Activated T-cell treated with anti-CD3 and anti-CD28 coated beads for 4 hours (primary cell): ENCODE measurements at places on chromosomes 6 and 20.

DNA sequence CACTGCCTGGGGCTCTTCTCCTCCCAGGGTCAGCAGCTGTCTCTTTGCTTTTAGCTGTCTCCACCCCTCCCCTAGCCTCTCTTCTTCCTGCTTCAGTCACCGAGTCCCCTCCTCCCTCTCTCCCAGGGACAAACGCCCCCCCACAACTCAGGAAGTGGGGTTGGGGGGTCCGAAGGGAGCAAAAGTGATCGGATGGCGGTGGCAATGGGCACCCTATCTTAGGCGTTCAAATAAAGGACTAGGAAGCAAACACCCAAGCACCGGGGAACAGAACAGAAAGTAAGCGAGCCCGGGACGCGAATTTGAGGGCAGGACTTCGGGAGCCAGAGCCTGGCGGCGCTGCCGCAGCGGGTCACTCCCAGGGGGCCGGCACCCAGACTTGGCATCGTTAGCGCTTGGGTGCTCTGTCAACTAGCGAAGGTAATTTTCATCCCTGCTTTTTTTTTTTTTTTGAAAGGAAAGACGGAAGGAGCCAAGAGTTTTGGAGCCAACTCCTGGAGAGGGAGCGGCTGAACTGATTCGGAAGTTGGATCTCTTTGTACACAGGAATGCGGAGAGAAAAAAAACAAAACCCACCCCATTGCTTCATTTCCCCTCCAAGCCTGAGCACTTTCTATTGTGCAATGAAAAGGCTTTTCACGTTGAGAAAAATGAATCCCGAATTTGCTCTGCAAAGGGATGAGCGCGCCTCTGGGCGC lies 815 bp upstream of the ITPR3 start:
- DNase-seq: peak; percentile 16

DNA sequence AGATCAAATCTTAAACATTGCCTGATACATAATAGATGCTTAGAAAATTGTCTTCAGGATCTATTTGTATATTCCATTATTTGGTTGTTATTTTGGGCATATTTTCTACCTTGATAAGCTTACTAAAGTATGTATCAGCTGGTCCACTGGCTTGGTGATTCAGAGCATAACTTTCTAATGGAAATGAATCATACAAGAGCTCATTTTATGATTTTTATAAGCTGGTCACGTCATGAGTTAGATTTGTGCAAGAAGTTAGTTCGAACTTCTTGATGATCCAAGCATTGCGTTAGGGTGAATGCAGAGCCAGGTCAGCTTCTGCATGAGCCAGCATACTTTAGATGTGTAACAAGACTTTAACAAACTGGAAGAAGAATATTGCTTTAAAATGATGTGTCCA lies 144.5 kb upstream of the FLRT3 start:
- no peak for DNase-seq

DNA sequence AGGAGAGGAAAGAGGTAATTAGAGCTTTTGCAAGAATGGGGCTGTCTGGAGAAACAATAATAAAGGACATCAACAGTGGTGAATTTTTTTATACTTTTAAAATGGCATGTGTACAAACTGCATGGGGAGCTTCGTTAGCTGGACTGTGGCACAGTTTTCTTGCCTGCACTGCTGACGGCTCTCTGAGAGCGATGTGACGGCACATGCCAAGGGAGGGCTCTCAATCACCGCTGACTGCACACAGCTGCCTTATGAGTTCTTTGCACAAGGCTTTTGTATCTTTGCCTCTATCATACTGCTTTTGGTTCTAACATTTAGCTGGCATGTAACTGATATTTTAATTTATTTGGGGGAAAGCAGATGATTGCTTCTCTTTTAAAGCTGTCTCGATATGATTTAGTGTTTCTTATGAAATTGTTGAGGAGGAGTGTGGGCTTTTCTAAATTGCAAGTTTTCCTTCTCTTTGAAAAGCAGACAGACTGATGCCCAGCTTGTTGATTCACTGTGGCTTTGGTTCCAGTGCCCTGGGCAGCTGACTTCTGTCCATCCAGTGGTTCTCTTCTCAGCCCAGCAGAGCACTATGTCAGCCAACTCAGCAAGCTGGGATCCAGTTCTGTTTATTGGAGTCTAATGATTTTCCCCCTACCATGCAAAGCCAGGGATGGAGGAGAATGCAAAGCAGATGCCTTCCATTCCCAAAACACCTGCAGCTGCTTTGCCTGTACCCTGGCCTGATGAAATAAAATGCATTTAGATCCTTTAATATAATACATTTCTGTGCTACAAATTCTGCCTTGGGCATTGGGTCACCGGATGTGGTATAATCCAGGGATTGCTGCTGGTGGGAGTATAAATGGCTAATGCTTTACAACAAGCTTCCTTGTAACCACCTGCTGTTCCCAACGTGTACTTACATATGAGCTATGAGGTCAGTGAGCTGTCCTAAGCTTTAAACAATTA lies 323.9 kb downstream of the ZFAND3 start:
- no peak for DNase-seq

- no peak for DNase-seq
These were observed 53.5 kb downstream of the PXDC1 start for GRCh38 chr6:3698021-3698420.

DNA sequence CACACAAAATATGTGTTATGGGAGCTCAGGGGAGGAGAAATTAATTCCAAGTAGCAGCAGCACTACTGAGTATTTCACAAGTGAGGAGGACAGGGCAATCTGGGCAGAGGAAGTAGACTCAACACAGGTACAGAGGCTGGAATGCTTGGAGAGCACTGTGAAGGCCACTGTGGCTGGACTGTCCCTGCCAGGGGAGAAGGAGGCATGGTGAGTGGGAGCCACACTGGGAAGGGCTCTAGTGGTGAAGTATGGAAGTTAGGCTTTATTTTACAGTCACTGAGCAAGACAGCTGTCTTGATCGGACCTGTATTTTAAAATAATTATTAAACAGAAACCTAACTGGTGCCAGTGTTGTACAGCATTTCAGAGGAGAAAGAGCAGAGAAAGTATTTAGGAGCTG lies 28.8 kb downstream of the FAM229B start:
- DNase-seq: no peak

DNA sequence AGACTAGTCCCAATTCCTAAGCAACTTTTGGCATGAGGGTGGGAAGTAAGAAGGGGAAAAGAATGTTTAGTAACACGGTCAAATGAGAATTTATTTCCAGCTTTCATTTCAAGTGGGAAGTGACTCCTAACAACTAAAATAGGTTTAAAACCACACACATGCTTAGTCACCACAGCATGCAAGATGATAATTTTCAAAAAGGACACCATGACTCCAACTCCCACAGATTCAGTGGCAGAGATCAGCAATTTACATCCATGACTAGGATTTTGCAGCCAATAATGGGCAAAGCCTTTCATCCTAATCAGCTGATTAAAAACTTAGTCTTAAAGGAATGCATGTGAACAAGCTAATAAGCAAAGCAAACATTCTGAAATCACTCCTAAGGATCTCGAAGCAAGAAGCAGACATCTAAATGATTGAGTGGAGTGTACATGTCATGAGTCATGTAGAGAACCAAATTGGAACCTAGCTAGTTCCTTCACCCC lies 48.1 kb upstream of the GCLC start:
- no peak for DNase-seq

DNA sequence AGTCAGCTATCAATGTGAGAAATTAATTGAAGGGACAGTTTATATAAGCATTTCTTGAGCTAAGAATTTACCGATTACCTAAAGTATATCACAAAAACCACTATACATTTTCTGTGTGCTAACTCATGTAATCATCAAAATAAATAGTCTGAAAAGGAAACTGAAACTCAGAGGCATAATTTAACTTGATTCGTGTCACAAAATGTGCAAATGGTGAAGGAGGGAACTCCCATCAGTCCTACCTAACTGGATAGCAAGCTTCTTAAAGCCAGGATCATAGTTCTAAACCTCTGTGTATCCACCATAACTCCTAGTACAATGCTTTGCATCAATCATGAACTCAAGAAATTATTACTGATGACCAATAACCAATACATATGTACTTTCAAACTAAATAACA lies 91.0 kb downstream of the ASCC3 start:
- no peak for DNase-seq

- no peak for DNase-seq
These were observed 129.5 kb upstream of the SSTR4 start for GRCh38 chr20:22905658-22906057.

DNA sequence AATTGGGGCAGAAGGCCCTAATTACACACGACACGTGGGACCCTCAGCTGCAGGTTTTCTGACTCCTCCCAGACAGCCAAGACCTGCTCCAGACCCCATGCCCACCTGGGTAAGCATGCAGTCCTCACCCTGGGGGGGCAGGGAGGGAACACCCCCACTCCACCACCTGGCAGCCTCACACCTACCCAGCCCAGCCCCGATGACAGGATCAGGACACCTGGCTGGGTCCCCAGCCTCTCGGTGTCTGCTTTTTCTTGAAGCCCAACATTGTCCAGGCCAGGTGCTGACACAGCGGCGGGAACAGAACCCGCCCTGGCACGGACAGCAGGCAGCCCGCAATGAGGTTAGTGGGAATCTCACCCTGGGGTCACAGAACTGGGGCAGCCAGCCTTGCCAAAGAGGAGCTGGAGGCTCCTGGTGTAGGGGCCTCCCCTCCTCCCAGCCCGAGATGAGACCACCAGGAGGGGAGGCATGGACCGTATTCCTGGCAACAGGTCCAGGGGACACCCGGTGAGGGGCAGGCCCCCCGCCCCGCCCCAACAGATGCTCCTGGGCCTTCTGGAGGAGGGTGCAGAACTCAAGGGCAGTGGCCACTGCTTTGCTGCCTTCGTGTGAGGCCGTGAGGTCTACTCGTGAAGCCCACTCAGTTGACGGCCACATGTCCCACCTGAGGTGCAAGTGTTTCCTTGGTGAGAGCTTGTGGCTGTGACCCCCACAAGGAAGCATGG lies 103.8 kb downstream of the DLL1 start:
- DNase-seq: no peak

DNA sequence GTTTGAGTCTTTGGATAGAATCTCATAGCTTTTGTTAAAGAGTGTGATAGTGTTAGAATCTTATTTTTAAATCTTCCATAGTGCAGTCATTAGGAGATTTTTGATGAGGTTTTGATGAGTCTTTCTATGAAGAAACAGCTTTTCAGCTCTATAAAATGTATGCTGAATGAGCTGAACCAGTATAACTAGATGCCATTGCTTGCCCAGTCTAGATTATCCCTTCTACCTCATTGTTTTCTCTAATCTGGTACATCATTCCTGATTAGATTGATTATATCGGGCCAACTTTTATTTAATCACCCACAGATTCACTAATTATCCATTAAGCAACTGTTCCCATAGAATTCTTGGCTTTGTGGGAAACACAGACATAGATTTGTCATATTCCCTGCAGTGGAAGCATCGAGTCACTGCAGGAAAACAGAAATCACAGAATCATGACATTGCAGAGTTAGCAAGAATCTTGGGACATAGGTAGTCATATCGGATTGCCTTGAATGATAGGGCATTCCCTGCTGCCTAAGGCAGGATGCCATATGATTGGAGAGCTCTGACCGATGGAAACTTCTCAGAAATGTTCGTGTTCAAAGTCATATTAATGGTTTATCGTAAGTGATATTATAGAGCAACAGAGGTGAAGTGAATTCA lies 882.7 kb upstream of the FLRT3 start:
- no peak for DNase-seq

GRCh38 chr6:34177181-34177591 lies 31.3 kb upstream of the GRM4 start:
- DNase-seq: no peak

DNA sequence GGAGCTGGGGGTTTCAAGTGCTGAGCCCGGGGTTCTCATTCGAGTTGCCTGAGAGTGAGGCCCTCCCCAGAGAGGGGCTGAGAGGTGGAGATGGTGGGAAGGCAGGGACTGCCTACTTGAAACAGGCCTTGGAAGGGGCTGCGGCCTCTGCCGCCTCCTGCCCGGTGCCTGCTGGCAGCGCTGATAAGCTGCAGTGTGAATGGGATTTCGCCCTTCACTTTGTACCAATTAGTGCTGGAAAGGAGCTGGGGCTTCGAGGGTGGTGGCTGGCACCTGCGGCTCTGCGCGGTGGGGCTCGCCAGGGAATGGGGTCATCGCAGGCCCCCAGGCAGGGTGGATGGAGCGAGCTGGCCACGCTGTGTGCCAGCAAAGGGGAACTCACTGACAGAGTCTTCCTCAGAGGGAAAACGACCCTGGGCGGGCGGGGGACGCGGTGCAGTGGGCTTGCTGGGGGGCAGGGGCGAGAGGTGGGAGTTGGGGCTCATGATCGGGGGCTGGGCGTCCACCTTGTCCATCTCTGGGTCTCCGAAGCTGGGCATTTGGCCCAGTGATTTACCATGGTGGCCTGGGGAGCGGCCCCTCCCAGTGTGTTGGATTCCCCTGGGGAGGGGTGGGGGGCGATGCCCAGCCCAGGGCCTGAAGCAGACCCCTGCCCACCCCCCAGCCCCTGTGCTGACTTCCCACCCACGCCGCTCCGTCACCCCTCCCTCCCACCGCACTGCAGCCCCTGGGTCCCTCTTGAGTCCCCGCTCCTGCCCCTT lies 22.9 kb downstream of the COL20A1 start:
- no peak for DNase-seq

- no peak for DNase-seq
These were observed 209.8 kb downstream of the TFAP2A start for GRCh38 chr6:10205120-10205519.

DNA sequence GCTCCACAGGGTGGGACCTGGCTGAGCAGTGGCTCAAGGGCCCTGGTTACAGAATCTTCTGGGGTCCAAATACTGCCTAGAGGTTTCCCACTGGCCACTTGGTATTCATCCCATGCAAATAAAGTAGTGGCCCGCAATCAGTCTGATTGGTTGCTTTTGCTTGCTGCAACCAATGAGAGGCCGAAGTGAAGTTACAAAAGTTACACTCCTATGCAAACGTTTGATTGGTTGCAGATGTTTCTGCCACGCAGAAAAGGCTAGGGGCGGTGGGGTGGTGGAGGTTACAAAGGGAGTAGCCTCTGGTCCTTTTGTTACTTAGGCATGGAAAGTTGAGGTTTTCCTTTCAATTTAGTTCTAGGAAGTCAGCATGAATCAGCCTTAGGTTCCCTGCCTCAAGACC lies 3.6 kb upstream of the NHLRC1 start:
- DNase-seq: no peak

DNA sequence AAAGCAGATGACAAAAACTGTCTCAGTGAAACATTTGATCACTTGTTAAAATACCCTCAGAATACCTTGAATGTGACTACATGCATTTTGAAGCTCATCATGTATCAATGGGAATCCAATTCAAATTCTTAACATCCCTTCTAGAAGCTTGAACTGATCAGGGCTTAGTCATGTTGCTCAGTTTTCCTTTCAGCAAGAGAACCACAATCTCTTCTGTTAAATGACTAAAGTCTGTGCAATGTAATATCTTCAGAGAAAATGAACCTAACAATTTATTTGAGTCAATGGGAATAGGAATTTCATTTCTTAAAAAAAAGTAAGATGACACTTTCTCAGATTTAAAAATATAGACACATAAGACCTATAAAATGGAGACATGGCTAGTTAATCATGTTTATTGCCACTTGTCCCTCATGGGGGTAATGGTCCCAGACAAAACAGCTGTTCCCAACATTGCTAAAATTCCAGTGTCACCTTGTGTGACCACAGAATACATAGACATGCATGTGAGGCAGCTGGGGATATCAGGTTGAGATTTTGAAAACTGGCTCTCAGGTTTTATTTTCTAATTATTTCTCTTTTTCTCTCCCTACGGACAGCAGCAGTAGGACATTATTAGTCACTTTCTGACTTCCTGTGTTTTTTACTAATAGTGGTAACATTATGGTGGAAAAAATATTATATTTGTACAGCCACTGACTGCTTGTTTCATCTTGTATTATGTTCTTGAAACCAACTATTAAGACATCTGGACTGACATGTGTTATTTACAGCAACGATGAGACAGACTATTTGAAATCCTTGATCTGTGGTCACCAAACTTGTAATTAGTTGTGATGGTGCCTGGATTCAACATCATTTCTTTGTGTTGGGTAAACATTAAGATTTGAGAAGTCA lies 192.5 kb downstream of the COL9A1 start:
- DNase-seq: no peak
